Activated naive CD8-positive, alpha-beta T cell treated with anti-CD3 and anti-CD28 coated beads, Interleukin-2, amount 10 ng/mL, durations not matched to agents 7 days and 5 days (primary cell): ENCODE measurements at places on chromosomes 1 and 21.

DNA sequence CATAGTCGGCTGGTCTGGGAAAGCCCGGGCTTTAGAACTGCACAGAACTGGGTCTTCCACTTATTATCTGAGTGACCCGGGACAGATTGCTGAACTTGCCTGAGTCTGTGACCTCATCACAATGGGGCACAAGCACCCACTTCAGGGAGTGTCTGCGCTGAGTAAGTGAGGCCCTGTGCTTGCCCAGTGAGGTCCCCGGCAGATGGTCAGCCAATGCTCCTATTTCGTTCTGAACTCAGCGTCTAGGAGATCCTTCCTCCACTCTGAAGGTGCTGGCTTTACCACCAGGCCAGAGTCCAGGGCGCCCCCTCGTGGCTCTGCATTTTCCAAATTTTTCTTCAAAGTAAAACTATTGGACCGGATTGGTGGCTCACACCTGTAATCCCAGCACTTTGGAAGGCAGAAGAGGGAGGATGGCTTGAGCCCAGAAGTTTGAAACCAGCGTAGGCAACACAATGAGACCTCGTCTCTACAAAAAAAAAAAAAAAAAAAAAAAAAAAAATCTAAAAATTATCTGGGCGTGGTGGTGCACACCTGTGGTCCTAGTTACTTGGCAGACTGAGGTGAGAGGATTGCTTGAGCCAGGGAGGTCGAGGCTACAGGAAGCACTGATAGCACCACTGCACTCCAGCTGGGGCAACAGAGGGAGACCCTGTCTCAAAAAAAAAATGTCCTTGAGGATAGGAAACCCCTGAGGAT lies 61.7 kb downstream of the FCRL5 start:
- no peak overlapping the region for H3K27ac ChIP-seq
- H3K4me1 ChIP-seq, result peaks cover 4% of the 10 kb centered on the region
- H3K36me3 ChIP-seq, result no peaks in the 10 kb centered on the region
- no peak overlapping the region for H3K4me3 ChIP-seq

DNA sequence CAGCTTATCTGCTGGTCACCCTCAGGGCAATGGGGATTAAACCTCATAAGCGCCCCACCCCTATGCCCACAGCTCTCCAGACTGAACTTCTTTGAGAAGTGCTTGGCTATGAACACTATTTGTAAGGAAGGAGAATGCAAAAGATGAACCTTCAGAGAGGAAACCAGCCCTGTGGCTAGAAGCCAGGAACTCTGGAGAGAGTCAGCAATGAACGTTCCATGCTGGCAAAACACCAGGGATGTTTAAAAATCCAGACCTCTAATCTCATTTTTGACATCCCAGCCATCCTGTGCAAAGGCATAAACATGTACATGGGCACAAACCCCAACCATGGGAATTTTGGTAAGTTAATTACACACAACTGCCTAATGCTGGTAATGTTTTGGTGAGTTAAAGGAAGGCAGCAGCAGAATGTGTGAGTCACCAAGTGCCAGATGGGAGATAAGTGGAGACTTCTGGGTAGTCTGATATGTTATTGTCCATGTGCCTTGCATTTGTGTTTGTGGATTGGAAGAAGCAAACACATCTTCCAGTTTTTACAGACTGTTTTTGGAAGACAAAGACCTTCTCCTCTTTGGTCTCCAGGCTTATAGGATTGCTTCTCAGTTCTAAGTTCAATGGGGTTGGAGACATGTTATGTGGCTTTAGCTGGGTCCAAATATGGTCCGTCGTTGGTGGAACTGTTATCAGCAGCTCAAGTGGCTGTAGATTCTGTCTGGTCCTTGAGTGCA lies 174.1 kb upstream of the ETV3 start:
- no peaks in the 10 kb centered on the region for H3K4me1 ChIP-seq
- no peaks in the 10 kb centered on the region for H3K36me3 ChIP-seq
- DNase-seq, result no peak
- H3K4me3 ChIP-seq, result no peak overlapping the region
- peaks cover 15% of the 10 kb centered on the region for H3K27me3 ChIP-seq

DNA sequence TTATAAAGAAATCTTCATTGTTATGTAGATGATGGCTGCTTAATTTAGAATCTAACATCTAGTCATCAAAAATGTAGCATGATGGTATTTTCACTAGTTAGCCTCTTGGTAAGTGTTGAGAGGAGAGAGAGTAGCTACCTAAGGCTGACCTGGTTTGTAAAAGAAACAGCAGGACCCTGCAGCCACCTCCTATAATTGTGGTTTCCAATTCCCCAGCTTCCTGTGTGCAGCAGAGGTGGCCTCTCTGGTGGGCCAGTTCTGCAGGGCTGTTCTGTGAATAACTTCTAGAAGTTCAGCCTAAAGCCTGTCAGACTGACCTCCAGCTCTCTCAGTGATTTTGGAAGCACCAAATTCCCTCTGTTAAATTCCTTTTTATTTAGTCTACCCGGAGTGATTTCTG lies 246.4 kb upstream of the LRRC7 start:
- no peak for DNase-seq
- no peaks in the 10 kb centered on the region for H3K4me1 ChIP-seq
- H3K4me3 ChIP-seq, result no peak overlapping the region

DNA sequence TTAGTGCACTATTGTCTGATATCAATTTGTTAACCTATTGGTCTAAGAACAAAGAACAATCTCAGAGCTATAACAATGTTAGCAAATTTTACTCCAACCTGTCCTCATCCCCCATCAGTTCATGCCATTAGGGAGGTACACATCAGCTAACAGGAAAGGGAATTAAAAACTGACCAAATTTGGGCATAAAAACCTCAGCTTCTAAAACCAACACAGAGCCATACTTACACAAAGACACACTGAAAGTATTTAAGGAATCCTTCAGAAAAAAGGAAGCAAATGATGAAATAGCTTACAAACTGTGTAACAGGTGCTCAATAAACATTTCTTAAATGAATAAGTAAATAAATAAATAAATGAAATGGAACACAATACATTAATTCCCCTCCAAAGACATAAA lies 89.2 kb downstream of the TTLL7 start:
- H3K4me1 ChIP-seq, result no peaks in the 10 kb centered on the region
- no peak overlapping the region for H3K4me3 ChIP-seq
- no peaks in the 10 kb centered on the region for H3K36me3 ChIP-seq
- H3K27me3 ChIP-seq, result peaks cover 21% of the 10 kb centered on the region

- H3K4me3 ChIP-seq, result no peak overlapping the region
- no peaks in the 10 kb centered on the region for H3K27me3 ChIP-seq
- no peaks in the 10 kb centered on the region for H3K36me3 ChIP-seq
- H3K27ac ChIP-seq, result no peak overlapping the region
- DNase-seq, result no peak
Measured at GRCh38 chr1:181334724-181335123, 148.6 kb upstream of the CACNA1E start.
